ENCODE measurements at places on chromosomes 3 and 15.

DNA sequence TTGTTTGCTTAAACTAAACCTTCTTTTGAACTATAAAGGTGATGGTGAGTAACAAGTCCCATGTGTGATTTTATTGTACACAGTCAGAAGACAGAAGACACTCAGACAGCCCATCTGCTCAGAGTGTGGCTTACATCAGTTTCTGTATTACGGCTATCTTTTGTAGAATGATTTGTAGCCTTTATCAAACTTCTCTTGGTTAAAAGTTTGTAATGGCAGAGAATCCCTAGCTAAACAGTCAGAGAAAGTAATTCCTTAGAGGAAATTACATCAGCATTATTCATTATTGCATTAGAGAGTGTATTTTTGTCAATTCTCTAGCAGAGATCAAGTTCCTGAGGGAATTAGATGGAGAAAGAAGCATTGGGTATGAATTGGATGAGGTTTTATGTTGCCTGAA, 500.8 kb downstream of the CNTN4 start:
- DNase-seq = peak; percentile 7

DNA sequence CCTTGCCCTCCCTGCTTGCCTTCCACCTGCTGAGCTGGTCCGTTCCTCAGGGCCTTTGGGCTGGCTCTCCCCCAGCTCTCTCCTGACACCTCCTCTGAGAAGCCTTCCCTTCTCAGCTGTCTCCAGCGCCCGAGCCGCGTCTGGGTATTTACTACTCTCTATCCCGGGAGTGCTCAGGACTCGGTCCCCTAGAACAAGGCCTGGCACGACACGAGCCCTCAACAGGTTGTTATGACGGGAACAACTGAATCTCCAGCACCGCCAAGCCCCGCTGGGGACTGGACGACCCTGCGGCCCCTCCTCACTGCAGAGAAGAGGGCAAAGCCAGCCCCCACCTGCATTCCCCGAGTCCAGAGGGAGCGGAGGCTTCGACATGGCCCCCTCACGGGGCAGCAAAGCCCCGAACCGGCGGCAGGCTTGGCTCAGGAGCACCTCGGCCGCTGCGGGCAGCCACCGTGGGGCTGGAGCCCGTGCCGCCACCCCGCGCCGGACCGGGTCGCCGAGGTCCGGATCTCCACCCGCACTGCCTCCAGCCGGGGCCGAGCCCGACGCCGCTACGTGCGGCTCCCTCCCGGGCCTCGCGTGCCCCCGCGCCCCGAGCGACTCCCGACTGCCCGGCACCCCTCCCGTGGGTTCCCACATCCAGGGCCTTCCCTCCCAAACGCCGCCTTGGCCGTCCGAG, 792 bp downstream of the TPRA1 start:
- no peak for DNase-seq

GRCh38 chr15:26449291-26449690, 323.6 kb downstream of the GABRB3 start:
- no peak for DNase-seq

- DNase-seq = peak; percentile 96
Measured at GRCh38 chr3:40584625-40585189, 59.9 kb downstream of the ZNF621 start.

DNA sequence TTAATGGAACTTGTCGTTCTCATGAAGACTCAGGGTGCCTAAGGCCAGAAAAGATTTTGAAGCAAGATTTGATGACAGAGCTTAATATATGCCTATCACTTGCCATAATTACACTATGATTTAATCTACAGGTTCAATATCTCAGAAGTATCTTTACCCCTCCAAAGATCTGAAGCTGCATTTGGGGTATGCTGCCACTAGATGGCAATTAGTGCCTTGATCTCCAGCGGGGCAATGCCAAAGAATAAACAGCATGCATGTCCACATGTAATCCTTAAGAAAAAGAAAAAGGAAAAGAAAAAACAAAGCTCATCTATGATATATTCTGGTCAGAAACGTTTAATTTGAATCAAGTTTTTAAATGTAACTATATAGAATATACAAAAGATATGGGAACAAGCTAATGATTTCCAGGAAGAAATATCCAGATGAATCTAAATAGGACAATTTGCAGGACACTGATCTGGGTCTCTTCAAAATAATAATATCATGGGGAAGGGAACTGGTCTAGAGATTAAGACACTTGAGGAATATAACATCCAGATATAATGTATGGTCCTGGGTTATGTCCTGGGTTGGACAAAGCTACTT, 55.0 kb upstream of the SOX14 start:
- no peak for DNase-seq

GRCh38 chr15:50476143-50476542, 51.9 kb downstream of the USP8 start:
- DNase-seq = no peak

DNA sequence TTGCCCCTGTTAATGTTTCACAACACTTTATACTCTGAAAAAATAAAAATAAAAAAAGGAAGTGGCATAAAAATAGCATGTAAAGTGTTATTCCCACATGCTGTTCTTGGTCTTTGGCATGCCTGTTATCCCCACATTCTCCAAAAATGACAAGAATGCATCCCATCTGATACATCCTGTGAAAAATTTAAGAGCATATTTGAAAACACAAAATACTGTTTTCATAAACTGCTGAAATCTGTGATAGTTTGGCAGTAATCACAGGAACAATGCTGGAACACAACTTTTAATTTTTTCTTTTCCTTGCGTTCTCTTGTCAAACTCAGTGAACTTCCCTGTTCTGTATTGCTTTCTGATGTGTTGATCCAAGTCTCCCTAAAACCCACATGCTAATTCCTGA, 288.8 kb downstream of the ROBO2 start:
- DNase-seq = peak; percentile 35

GRCh38 chr3:41961751-41962679, at the start of gene ULK4:
TSS of gene ULK4 (minus strand) at chr3:41962103. CDS start at chr3:41954759, 7,344 bp downstream.
- peak; percentile 99 for DNase-seq

DNA sequence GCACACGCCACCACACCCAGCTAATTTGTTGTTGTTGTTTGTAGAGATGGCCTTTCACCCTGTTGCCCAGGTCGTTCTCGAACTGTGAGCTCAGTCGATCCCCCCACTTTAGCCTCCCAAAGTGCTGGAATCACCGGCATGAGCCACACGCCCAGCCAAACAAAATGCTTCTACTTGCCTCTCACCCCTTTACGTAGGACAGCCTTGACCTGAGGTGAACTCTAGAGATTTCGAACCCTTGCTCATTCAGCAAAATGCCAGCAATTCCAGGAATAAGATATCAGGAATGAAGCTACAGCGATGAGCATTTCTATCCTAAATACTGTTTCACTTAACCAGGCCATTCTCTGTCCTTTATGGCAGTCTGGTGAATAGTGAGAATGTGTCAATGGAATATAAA, 135.0 kb downstream of the LRRK1 start:
- no peak for DNase-seq
